Fibroblast of skin of left biceps (primary cell): ENCODE measurements at places on chromosomes 13 and 19.

DNA sequence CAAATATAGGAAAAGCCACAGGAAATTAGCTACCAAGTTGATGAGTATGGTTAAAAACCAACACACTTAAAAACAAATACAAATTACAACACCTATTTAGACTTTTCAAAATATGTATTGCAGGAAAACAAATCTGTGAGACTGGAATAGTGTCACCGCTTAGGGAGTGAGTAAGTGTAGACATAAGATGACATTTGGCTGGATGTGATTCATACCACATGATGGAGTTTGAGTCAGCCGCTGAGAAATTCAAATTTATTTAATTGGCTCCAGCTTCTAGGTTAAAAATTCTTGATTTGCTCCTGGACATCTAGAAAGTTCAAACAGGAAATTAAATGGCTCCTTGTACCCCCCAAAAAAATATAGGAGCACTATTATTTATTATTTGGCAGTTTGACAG, 531.7 kb downstream of the SLITRK1 start:
- no peak for DNase-seq

DNA sequence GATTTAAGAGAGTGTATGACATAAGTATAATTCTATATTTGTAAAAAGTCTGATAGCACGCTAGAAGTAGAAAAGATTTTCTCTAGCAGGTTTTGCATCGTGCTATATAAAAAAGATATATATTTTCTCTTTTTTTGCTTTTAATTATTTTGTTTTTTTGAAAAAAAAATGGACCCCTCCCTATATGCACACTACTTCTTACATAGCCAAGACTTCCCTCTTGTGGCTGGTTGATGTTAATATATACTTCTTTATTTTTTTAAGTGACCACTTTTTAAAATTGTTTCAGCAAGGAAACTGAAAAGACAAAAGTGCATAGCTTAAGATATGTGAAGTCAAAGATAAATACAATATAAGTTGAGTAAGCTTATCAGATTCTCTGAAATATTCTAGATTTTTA, 1202.8 kb downstream of the DIAPH3 start:
- DNase-seq: no peak

GRCh38 chr19:3360421-3361383, 5.7 kb upstream of the NFIC start:
- DNase-seq: no peak

DNA sequence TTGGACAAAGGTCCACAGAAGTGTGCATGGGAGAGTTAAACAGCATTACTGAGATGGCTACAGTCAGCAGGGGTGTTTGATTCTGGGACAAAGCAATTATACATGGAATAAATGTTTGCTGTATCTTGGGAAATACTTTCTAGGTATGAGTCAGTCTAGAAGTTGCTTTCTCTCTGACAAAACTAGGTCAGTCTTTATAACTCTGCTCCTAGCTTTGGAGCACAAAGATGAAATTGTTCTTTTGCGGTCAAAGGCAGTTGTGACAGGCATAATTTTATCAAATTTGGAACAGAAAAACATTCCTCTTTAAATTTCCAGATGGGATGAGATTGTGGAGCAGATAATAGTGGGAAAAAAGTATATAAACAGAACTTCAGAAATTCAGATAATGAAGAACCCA, 1045.4 kb upstream of the MIR17HG start:
- peak; percentile 6 for DNase-seq

GRCh38 chr13:99746637-99747402, 224.7 kb downstream of the ZIC5 start:
- DNase-seq: no peak

DNA sequence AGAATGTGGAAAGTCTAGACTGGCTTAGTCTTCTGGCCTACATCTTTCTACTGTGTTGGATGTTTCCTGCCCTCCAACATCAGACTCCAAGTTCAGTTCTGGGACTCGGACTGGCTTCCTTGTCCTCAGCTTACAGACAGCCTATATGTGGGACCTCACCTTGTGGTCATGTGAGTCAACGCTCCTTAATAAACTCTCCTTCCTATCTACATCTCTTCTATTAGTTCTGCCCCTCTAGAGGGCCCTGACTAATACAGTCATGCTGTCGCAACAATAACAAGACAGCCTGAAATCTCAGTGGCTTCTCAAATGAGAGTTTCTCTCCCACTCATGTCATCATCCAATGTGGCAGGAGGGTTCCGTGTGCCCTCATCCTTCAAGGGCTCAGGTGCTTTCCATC, 347.8 kb downstream of the MZT1 start:
- DNase-seq: no peak

GRCh38 chr19:2171349-2172145, 7.8 kb downstream of the DOT1L start:
- DNase-seq: no peak

DNA sequence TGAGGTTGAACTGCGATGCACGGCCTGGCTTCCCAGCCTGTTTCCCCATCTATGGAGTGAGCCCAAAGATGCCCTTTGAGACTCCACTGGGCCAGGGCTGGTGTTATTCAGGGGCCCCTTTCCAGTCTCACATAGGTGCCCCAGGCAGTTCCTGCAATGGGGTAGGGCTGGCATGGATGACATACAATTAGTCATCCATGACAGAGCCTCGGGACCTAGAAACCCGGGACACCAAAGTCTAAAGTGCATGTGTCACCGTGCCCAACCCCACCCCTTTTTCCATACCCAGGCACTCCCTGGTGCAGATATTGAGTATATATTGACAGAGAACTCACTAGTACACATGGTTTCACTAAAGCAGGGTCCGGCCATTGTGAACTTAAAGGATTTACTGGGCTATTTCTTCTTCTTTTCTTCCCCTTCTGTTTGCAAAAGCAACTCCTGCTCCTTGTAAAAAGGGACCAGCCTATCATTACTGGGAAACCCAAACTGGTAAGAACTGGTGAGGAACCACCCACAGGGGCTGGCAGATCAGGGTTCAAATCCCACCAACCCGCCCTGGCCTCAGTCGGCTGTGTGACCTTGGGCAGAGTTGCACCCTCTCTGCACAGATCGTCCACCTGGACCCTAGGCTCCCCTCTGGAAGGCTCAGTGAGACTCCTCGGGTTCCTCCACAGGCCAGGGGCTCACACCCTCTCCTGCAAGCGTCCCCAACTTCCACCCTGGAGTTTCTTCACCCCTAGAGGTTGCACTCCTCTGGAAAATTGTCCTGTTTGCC, 2.7 kb downstream of the B3GNT3 start:
- no peak for DNase-seq

GRCh38 chr13:46111151-46111550, 6.3 kb upstream of the CPB2 start:
- no peak for DNase-seq

- no peak for DNase-seq
These were observed 1238.0 kb downstream of the PCDH17 start for GRCh38 chr13:58869566-58869965.

DNA sequence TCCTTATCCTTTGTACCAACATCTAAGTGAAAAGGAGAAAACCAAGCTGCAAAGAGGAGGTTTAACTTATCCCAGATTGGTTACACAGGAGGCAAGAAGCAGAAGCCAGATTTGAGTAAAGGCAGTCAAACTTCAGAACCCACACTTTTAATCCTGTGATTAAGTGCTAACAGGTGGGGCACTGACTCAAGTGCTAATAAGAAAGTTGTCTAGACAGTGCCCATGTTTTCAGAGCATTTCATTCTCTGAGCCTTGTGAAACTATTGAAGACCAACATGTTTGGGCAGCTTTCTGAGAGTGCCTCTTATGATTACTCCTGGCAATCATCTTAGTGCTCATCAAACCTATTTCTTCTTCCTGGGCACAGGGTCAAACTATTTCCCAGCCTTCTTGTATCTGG, 380.8 kb downstream of the KCNRG start:
- no peak for DNase-seq

DNA sequence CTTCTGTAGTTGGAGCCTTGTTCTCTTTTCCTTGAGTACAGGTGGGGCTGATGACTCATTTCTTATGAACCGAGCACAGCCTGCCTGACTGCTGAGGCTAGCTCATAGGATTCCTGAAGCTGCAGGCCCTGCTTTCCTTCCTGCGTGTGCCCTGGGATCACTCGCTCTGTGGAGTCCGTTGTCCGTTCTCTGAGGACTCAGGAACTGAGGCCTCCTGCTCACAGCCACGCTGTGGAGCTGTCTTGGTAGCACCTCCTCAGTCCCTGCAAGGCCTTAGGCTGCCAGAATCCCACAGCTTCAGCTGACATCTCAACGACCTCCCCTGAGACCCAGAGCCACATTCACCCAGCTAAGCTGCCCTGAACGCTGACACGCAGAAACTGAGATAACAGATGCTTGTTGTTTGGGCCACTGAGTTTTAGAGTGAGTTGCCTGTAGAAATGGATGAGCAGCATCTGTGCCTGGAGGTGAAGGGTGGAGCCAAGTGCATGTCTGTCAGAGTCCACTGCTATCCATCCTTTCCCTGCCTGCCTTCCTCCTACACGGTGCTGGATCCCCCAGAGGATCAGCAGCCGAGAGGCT, 72.9 kb downstream of the ARHGEF7 start:
- no peak for DNase-seq

DNA sequence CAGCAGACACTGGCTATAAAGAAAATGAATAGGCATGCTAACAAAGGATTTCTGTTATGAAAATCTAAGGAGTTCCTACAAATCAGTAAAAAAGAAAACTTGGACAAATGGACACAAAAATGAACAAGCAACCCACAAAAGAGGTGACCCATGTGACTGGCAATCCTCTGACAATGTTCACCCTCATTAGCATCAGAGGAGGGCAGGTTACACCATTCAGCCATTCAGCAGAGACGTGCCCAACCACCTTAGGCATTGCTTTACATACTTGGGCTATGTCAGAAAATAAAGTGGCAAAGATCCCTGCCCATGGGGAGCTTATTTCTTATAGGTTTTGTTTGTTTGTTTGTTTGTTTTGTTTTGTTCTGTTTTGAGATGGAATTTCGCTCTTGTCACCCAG, 46.0 kb downstream of the TNFRSF19 start:
- no peak for DNase-seq

- DNase-seq: no peak
These were observed 3.4 kb downstream of the ZNF607 start for GRCh38 chr19:37716140-37716539.

DNA sequence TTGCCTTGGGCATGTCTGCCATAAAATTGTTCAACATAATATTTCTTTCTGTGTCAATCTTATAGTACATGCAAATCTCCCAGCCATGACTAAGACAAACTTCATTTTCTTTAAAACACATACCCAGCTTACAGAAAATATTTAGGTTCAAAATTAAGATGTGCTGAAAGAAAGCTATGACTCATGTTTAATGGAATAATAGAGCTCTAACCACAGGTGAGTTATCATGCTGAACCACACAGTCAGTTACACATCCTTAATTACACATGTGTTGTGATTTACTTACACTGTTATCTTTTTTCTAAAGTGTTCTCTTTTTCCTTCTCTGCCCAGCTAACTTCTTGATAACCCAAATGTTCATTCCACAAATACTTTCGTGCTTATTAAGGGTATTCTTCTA, 1831.2 kb downstream of the OLFM4 start:
- DNase-seq: no peak

- DNase-seq: no peak
These were observed 2.1 kb upstream of the TPRX1 start for GRCh38 chr19:47806435-47806834.

DNA sequence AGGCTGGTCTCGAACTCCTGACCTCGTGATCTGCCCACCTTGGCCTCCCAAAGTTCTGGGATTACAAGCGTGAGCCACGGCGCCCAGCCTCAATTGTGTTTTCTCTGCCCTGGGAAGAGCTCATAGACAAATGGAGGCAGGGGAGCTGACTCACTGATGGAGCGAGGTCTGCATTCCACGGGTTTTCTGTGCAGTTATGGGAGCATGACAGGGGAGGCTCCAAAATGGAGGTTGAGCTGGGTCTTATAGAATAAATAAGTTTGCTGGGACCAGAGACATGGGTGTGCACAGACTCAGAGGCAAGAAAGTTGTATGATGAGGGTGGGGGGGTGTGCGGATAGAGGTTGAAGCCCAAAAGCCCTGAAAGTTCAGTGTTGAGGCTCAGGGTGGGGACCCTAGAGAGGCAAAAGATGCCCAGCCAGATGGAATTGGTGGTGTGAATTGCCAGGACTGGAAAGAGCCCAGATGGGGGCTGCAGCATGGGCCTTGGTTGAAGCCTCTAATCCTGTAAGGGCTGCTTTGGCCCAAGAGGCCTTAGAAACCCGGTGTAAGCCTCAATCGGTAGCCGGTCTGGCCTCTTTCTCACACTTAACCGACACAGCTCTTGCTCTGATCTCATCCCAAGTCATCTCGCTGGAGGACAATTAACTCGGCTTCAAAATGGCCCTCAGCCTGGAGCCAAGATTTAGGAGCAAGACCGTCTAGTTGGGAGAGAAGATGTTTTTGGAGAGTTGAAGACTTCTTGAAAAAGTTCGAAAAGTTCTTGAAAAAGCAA, 1.9 kb downstream of the TPM4 start:
- DNase-seq: no peak

- no peak for DNase-seq
These were observed 15.4 kb upstream of the SBNO2 start for GRCh38 chr19:1189419-1189818.
